Epithelial cell of proximal tubule (primary cell): ENCODE measurements at places on chromosomes 6 and 20. TPM values are rescaled to one million over a fixed set of nuclear protein-coding genes. Genes with fewer than 3 reads are reported as not detected.

DNA sequence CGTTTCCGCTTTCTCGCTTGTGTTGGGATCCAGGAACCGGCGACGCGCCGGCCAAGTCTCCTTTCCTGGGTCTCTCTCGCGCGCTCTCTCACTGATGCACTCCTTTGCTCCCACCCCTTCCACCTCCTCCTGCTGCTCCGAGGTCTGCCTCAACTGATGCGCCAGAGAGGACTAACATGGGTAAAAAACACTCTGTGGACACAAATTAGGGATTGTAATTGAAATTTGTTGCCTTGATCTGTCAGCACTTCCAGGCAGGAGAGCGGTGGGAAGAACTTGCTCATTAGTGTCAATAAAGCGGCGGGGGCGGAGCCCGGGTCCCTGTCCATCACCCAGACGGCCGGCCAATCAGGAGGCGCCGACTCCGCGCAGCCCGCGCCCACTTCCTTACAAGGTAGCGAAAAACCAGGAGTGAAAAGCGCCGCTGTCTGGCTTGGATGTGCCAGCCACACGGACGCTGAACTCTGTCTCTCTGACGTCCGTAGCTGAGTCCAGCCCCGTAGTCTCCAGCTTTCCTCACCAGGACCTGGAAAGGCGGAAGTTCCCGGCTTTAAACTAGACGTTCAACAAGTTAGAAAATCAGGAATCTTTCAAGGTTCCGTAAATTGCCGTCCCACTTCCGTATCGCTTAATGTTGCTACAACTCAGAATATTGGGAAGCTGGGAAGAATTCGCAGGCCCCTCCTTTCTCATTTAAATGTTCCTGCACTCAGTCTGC, at the start of gene TBX18:
Gene TBX18, minus strand, starts transcription at position 267 of the 718 bp plus-strand sequence. CDS start 417 bp downstream, outside the sequence.
- DNase-seq, result peak; percentile 76

- no peak for DNase-seq
These were observed 18.8 kb upstream of the EZR start for GRCh38 chr6:158837684-158838625.

GRCh38 chr6:159714404-159714803, 12.9 kb upstream of the WTAP start:
- DNase-seq, result no peak

SPATS1 gene
- not detected in 2 replicates for total RNA-seq

DNA sequence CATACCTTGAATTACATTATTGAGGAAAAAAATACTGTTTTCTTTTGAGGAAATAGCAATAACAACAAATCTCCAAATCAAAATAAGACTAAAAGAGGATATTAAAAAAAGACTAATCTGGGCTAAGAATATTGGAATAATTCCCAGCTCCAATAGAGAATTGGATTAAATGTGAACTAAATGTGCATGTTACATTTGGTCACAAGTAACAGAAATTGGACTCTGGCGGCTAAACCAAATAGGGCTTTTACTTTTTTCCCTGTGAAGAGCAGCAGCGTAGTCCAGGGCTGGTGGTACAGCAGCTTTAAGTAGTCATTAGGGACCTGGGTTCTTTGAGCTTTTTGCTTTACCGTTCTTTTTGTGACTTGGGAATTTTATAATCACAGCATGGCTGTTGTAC, 71.9 kb downstream of the ELOVL2 start:
- DNase-seq, result no peak

THEMIS gene
- total RNA-seq, result not detected in 2 replicates

DNA sequence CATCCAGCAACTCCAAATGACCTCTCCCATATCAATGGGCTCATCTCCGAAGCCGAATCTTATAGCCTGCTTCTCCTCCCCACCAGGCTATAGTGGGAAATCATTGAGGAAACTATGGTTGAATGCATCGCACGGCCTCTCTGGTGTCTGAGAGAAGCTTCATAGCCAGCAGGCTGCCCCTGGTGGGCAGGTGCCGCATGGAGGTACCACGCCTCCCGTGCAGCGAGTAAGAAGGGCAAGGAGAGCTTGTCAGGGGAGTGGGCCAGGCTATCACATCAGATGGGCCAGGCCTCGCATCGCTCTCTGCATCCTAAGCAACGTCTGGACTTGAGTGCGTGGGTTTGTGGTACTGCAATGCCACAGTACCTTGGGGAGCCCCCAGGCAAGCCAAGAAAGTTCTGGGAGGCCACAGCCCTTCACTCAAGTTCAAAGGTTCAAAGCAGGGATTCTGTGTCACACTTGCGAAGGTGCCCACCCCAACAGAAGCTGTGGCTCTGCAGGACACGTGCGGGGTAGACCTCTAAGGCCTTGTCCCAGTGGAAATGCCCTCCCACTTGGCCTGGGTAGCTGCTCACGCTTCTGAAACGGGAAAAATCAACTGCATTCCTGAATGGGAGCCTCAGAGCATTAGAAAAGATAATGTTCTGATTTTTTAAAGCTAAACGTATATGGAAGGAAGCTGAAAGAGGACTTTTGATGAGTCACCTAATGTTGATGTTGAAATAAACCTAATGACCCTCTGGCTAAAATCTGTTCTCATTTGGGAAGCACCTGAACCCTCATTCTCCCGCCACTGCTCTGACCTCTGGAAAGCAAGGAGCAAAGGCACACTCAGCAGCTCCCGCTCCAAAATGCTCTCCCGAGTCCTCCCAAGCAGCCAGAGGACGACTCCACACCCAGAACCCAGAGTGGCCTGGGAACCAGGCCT, 8.4 kb upstream of the IRF4 start:
- DNase-seq, result no peak

DNA sequence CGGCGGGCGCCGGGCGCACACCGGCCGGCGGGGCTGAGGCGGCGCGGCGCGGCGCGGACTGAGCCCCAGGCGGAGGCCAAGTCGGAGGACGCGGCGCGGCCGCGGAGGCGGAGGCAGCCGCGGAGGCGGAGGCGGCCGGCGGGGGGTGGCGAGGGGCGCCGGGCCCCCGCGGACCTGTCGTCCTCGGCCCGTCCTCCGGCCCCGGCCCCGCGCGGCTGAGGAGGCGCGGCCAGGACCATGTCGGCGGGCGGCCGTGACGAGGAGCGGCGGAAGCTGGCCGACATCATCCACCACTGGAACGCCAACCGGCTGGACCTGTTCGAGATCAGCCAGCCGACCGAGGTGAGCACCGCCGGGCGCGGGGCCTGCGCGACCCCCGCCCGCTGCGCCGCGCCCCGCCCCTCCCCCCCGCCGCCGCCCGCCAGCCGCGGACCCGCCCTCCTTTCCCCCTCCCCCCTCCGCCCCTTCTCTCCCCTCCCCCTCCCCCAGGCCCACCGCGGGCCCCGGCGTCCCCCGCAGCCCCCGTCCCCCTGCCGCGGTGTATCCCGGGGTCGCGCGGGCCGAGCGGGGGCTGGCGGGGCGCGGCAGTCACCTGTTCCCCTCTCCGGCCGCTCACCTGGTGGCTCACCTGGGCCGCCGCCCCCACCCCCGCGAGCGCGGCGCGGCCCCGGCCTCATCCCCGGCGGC, at the start of gene AFDN:
Gene AFDN, plus strand, starts transcription at position 16 of the 687 bp plus-strand sequence. Its CDS starts 222 bp downstream, at position 238.
- no peak for DNase-seq

- DNase-seq, result no peak
These were observed 59.1 kb upstream of the SUPT3H start for GRCh38 chr6:45436544-45437438.

C4A gene
- total RNA-seq, result 1.0 and 1.6 TPM in 2 replicates

TMEM74B gene
- 1.2 TPM in 1 of 2 replicates, not detected in the other for total RNA-seq
